ENCODE measurements at places on chromosomes 13 and 19.
A peak's percentile ranks its signal among the peaks of the same experiment; 100 is the strongest.

DNA sequence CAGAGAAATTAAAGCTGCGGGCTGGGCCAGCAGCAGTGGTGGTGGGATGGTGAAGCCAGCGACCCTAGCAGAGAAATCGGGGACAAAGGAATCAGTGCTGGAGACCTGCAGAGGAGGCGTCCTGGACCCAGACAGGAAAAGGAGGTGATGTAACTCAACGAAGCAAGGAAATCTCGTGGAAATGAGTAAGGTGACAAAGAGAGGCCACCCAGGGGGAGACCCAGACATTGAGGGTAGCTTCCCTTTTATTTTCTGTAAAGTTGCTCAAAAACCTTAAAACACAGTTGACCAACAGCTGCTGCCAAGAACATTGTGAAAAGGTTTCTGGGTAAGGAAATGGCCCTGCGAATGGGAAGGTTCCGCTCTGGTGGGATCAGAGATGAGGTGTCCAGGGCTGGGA lies 13.3 kb upstream of the RETN start:
- no peak for DNase-seq

DNA sequence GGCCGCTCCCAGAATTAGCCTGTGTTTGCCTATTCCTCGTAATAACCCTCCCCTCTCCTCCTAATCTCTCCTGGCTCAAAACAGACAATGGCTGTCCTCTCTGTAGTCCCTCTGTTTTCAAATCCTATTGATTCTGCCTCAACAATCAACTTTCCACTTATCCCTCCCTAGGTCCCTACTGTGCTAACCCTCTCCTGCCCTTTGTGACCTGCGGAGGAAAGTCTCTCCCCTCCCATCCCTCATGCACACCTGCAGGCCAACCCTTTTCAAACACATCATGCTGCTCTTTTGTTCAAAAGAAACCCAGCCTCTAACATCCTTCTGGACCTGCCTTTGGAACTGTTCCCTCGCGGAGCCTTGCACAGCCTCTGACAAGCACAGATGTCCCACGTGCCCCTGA lies 37.3 kb downstream of the CILP2 start:
- DNase-seq, result no peak

- DNase-seq, result no peak
Measured at GRCh38 chr19:28715157-28715556, 497.8 kb downstream of the UQCRFS1 start.

DNA sequence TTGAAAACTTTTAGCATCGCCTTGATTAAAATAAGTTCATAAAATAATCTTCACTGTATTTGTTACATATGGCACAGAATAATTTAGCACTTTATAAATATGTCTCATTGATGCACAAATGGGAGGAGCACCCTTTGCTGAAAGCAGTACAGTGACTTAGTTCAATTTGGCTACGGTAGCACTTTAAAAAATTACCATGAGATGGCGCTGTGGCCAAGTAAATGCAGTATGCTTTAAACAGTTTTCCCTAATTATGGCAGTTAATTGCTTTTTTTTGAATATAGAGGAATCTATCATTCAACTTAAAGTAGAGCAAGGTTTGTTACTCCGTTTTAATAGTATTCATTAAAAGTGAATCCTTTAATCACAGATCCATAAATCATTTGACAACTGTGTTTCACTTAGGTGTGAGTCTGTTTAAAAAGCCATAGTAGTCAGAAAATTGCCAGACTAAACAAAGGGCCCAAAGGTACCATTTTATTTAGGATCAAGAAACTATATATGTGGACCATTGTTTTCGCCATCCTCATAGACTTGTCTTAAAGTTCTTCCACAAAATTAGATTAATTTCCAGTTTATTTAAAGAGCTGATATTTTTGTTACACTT lies 34.7 kb upstream of the ESD start:
- peak; percentile 38 for DNase-seq

GRCh38 chr13:99686157-99686572 lies 184.9 kb downstream of the TM9SF2 start:
- DNase-seq, result no peak

DNA sequence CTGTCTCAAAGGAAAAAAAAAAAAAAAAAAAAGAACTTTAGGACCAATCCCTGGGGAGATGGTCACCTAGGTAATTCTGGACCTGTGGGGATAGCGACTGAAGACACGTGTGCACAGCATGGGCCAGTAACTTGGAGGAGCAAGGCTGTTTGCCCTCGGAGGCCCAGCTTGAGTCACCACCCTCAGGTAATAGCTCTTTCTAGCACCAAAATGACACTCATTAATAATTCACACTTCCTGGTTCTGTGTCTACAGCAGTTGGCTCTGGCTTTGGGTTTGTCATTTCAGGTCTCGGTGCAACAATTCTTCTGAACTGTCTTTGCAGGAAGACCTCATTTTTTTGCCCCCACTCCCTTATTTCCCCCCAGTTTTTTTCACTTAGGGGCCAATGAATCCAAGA lies 3.9 kb upstream of the ATP11A start:
- no peak for DNase-seq

GRCh38 chr19:40266912-40267600 lies 18.1 kb downstream of the AKT2 start:
- DNase-seq, result no peak

GRCh38 chr19:7450243-7451223 lies 38.3 kb downstream of the PEX11G start:
- DNase-seq, result no peak

DNA sequence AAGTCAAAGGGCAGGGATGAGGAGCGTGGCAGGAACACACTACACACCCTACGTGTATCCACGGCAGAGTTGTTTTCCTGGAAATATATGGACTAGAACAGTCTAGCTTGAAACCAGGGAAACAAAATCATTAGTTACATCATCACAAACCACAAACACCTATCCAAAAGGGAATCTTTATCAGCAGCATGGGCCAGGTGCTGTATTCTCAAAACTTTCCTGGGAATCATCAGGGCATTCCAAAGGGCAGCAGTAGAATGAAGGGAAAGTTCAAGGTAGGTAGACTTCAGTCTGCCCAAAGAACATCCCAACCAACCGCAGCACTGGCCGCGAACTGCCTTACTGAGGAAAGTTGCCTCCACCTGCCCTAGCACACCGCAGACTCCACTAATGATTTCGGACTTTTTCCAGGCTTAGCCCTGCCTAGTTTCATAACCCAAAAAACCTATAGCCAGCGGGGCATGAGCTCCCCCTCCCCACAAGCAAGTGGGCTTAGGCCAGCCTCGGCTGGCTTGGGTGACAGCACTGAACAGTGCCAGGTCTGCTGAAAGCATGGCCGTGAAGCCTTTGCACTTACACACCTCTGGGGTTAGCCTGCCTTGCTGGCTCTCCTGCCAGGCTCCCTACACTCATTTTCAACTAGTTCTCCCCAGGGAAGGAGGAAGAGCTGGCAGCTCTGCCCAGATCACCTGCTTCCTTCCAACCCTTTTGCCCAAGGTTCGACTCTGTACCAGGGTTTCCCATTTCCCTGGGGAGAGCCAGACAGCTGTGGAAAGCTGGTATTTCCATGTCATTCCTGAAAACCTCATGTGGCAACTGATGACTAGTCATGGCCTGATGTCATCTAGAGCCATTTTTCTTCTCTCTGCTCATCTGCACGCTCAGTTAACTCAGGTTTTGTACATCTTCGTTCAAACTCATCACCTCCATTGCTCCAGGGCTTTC lies 77.3 kb upstream of the UBAC2 start:
- no peak for DNase-seq

GRCh38 chr19:39328046-39328705 lies 7.5 kb upstream of the LRFN1 start:
- peak; percentile 80 for DNase-seq

- DNase-seq, result no peak
Measured at GRCh38 chr19:39407660-39408391, 1.2 kb downstream of the ZFP36 start.

DNA sequence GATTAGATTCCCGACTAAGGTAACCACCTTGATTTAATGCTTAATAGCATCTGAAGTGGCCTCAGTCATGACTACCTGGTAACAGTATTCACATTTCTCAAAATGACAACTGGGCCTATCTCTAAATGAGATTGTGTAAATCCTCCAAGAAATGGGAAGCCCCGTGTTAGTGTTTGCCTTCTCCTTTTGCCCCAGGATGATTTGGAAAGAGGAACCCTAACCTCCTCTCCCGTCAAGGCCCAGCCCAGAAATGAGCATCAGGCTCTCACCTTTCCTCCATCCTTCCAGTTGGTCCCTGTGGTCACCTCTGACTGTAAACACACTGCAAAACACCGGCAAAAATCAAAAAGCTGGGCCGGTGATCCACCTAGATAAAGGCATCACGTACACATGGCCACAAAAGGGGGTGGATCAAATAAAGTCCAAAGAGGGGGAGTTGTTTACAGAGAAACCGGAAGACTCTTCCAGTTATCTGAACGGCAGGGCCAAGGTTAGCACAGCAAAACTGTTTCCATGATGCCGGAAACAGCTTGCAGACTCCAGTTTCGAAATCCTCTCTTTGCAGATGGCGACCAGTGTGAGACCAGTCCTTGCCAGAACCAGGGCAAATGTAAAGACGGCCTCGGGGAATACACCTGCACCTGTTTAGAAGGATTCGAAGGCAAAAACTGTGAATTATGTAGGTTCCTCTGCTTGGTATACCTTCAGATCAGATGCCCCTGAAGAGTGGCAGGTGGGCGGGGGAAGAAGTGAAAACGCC lies 16.4 kb downstream of the F10 start:
- DNase-seq, result no peak

DNA sequence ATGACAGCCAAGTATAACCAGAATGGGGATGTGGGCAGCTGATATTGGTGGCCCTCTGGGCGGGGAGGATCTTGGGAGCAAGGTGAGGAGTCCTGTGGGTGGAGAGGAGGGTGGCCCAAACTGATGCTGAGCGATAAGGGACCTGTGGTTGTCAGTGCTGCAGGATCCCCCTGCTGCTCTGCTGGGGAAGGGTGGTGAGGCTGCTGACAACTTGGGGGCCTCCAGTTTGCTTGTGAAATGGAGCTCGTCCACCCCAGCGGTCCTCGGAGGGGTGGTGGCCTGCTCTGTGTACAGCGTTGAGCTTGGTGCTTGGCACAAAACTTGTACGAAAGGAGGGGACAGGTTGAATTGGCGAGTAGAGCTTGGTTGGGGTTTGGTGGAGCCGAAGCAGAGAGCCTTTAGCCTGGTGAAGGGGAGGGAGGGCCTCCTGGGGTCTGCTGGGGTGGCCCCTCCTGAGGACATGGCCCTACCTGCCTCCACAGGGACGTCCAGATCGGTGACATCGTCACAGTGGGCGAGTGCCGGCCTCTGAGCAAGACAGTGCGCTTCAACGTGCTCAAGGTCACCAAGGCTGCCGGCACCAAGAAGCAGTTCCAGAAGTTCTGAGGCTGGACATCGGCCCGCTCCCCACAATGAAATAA lies 2.9 kb downstream of the RPS11 start:
- no peak for DNase-seq

Data from HEK293T (cell line).